ENCODE measurements at places on chromosomes 6 and 20. TPM values are rescaled to one million over a fixed set of nuclear protein-coding genes. Genes with fewer than 3 reads are reported as not detected.

- H3K27ac ChIP-seq: no peak overlapping the region
- H3K27me3 ChIP-seq: no peaks in the 10 kb centered on the region
- no peak overlapping the region for H3K4me3 ChIP-seq
- H3K4me1 ChIP-seq: no peaks in the 10 kb centered on the region
- DNase-seq: no peak
Measured at GRCh38 chr6:117783279-117783678, 108.0 kb downstream of the NUS1 start.

DNA sequence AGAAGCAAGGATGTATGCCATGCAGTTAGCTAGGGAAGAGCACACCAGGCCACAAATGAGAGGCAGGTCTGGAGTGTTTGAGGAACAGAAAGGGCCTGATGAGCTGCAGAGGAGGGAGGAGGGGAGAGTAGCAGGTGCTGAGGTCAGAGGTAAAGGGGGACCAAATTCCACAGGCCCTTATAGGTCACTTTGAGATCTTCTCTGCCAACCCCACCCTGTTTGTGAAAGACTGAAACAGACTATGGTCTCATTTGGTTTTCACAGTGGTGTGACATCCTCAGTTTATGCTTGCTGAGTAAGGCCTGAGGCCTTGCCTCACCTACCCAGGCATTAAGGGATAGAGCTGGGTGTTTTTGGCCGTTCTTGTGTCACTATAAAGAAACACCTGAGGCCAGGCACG is 187.7 kb upstream of the MYLIP start:
- H3K4me3 ChIP-seq: no peak overlapping the region
- H3K4me1 ChIP-seq: no peaks in the 10 kb centered on the region
- no peak overlapping the region for H3K27ac ChIP-seq
- no peaks in the 10 kb centered on the region for H3K36me3 ChIP-seq
- H3K27me3 ChIP-seq: peaks cover 13% of the 10 kb centered on the region
- no peak for DNase-seq

- peaks cover 12% of the 10 kb centered on the region for H3K36me3 ChIP-seq
- H3K27me3 ChIP-seq: no peaks in the 10 kb centered on the region
- no peak overlapping the region for H3K4me3 ChIP-seq
- peaks cover 14% of the 10 kb centered on the region for H3K4me1 ChIP-seq
Measured at GRCh38 chr6:45026003-45026516, 302.1 kb upstream of the RUNX2 start.

DNA sequence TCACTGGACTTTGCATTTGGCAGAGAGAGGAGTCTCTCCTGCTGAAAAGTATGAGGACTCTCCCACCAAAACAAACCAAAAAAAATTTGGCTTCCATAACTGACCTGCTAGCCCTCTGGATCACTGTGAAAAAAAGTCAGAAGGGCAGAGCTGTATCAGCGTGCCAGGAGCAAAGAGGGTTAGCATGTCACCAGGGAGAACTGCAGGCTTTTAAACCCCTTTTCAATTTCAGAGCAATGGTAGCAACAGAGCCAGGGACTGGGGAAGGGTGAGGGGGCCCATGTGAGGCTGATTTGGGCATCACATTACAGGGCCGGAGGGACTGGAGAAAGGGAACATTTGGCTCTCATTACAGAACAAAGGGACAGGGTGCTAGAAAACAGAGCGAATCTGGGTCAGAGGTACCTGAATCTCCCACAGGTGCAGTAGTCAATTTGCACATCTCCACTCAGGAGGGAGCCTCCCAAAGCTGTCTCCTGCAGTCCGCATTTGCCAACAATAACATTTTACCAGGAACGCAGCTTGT is 185.7 kb upstream of the EYA4 start:
- no peaks in the 10 kb centered on the region for H3K4me1 ChIP-seq
- H3K36me3 ChIP-seq: no peaks in the 10 kb centered on the region

- no peaks in the 10 kb centered on the region for H3K27me3 ChIP-seq
- no peaks in the 10 kb centered on the region for H3K36me3 ChIP-seq
- H3K4me3 ChIP-seq: no peak overlapping the region
- peaks cover 15% of the 10 kb centered on the region for H3K4me1 ChIP-seq
- no peak for DNase-seq
Measured at GRCh38 chr20:34701405-34702085, 2.6 kb upstream of the TP53INP2 start.

DNA sequence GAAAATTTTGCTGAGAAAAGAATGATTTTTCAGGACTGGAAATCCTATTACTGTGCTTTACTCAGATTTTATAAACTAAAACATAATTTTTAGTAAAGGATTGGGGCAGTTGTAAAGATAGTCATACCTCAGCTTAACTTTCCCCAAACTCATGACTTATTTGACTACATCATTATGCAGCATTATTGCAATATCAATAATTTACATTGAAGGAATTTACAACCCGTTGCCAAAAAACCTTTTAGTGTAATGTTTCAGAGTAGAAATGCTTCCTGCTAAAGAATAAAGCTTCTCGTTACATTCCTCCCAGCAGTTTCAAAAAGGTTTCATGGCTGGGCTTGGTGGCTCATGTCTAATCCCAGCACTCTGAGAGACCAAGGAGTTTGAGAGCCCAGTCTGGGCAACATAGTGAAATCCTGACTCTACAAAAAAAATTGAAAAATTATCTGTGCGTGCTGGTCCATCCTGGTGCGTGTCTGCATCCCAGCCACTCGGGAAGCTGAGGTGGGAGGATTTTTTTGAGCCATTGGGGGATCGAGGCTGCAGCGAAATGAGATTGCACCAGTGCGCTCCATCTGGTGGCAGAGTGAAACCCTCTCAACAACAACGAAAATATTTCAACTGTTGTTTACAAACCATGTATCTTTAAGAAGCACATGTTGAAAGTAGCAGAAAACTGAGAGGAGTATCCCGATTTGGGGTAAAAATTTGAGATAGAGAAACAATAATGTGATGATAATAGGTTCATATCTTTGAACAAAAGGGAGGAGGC is 4.4 kb downstream of the AMD1 start:
- H3K36me3 ChIP-seq: peaks cover 16% of the 10 kb centered on the region
- peak overlapping the region; percentile 74 for H3K4me3 ChIP-seq
- peak; percentile 46 for DNase-seq
- H3K4me1 ChIP-seq: peaks cover 64% of the 10 kb centered on the region
- H3K27ac ChIP-seq: peak overlapping the region; percentile 76

DNA sequence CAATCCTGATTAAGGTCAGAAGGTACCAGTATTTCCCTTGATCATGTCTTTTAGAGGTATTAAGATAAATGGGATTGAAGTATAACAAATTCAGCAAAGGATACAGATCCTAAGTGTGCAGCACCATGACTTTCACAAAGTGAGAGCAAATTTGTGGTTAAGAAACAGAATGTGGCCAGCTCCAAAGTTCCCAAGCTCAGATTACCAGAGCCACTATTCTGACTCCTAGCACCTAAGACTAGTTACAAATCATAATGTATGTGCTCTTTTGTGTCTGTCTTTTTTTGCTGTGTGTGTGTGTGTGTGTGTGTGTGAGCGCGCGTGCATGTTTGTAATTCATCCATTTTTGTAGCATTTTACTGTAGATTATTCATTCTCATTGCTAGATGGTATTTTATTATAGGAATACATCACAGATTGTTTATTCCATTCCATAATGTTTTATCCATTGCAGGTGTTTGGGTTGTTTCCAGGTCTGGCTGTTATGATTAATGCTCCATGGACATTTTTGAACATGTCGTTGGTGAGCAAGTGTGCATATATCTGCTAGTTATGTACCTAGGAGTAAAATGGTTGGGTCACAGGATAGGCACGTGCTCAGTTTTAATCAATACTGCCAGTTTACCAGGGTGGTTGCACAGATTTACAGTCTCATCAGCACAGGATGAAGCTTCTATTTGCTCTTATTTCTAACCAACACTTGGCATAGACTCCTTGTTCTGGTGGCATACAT is 314.0 kb upstream of the JAG1 start:
- no peak for DNase-seq
- no peak overlapping the region for H3K27ac ChIP-seq
- H3K4me3 ChIP-seq: no peak overlapping the region
- no peaks in the 10 kb centered on the region for H3K36me3 ChIP-seq

GRCh38 chr6:11279284-11279689 is 46.8 kb upstream of the NEDD9 start:
- no peak for DNase-seq
- peaks cover 55% of the 10 kb centered on the region for H3K4me1 ChIP-seq
- no peak overlapping the region for H3K4me3 ChIP-seq
- no peak overlapping the region for H3K27ac ChIP-seq

DNA sequence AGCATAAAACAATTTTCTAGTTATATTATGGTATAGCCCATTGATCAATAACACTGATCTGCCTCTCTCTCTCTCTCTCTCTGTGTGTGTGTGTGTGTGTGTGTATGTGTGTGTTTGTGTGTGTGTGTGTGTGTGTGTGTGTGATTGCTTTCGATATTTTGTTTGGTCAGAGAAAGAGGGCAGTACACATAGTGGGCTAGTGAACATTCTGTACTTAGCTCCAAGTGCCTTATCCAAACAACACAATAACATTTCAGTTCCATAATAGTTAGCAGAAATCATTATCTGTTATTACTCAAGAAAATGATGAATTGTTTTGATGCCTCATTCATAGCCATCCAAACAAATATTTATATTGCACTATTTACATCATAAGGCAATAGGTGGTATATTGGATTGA is 979.1 kb upstream of the CITED2 start:
- no peaks in the 10 kb centered on the region for H3K4me1 ChIP-seq
- H3K4me3 ChIP-seq: no peak overlapping the region
- H3K27me3 ChIP-seq: no peaks in the 10 kb centered on the region
- H3K27ac ChIP-seq: no peak overlapping the region
- no peaks in the 10 kb centered on the region for H3K36me3 ChIP-seq
- no peak for DNase-seq

Gene SF3B5
- 171 TPM for total RNA-seq

Gene COL19A1
- total RNA-seq: 0.19 TPM

Gene FRK
- total RNA-seq: 0.02 TPM

Gene HSD17B8
- total RNA-seq: 35.3 TPM

Gene SNX5
- 256 TPM for total RNA-seq

Gene GABRR1
- total RNA-seq: not detected

Gene PTCRA
- not detected for total RNA-seq
